ENCODE measurements at places on chromosomes 11 and 22. TPM values are rescaled to one million over a fixed set of nuclear protein-coding genes. Genes with fewer than 3 reads are reported as not detected.

The HTR3B gene
- total RNA-seq = not detected

The PLCB3 gene
- total RNA-seq = 14.5 TPM

The AIP gene
- 21.4 TPM for total RNA-seq

The OR52H1 gene
- total RNA-seq = 5.9 TPM

The MS4A2 gene
- 0.26 TPM for total RNA-seq

The MS4A6A gene
- 24.9 TPM for total RNA-seq

The GDPD5 gene
- total RNA-seq = 73.2 TPM

The KREMEN1 gene
- total RNA-seq = 6.6 TPM

The CCDC116 gene
- total RNA-seq = not detected

The HEPACAM gene
- total RNA-seq = 7.9 TPM

DNA sequence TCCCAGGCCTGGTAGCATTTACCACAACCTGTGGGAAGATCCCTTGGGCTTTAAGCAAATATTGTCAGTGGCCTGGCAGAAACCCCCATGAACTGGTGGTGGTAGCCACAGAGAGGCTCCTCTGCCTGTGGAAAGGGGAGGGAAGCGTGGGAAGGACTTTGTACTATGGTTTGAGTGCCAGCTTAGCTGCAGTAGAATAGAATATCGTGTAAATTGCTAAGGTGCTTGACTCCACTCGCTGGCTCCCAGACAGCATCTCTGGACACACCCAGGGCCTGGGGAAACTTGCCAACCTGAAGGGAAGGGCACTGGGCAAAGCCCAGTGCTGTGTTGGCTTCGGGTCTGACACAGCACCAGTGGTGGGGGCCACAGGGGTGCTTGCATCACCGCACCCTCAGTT lies 52.6 kb downstream of the XRRA1 start:
- DNase-seq = no peak

- no peak for DNase-seq
These were observed 95.0 kb downstream of the AMOTL1 start for GRCh38 chr11:94862926-94863880.

- DNase-seq = no peak
These were observed 27.1 kb downstream of the MYEOV start for GRCh38 chr11:69320756-69321741.

DNA sequence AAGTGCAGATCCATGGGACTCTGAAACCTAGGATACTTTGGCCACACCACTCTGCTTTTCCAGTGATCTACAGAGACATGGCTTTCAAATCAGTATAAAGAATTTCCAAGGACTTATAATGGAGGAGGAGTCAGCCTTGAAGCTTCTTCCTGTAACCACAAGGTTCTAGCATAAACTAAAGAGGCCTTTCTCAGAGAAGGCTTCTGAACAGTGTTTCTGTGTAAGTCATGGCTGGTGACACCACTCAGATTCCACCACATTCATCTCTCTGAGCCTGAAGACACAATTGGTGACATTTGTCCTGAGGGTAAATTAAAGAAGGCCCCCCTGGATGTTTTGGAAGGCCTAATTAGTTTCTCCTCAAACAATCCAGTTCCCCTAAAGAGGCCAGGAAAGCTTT lies 29.0 kb upstream of the ADORA2A start:
- no peak for DNase-seq

DNA sequence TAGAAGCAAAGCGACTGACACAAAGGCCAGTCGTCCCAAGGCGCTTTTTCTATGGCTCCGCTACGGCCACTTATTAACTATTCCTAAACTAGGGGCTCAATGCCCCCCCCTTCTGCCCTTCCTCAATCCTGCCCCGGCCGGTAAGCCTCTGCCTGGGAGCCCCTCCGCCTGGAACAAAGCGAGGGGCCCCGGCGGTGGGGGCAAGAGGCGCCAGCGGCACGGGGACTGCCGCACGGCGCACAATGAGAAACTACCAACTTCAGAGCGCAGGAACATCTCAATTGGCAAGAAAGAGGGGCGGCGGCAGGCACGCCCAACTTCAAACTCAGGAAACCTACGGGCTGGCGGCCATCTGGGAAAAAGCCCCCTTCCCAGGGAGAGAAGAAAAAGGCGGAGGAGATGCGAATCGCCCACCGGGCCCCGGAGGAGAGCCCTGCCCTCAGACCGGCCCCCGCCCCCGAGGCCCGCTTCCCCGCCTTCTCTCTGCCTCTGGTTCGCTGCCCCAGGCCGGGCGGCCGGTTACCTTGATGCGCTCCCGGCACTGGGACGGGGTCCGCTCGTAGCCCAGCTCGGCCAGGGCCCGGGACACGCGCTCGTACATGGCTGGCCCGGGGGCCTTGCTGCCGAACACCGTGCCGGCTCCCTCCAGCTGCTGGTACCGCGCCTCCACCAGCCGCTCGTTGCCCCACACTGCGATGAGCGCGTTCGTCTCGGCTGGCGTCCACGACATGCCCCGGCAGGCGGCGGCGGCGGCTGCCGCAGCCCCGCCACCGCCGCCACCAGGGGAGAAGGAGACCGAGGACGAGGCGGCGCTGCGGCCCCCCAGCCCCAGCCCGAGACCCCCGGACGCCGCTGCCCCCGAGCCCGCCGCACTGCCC lies 619 bp downstream of the MSANTD2 start:
- DNase-seq = peak; percentile 25

- no peak for DNase-seq
These were observed 21.0 kb downstream of the TNRC6B start for GRCh38 chr22:40198733-40199132.

All from body of pancreas (tissue), 4 donors.